SK-N-DZ (cell line): ENCODE measurements at places on chromosomes 13 and 19.

DNA sequence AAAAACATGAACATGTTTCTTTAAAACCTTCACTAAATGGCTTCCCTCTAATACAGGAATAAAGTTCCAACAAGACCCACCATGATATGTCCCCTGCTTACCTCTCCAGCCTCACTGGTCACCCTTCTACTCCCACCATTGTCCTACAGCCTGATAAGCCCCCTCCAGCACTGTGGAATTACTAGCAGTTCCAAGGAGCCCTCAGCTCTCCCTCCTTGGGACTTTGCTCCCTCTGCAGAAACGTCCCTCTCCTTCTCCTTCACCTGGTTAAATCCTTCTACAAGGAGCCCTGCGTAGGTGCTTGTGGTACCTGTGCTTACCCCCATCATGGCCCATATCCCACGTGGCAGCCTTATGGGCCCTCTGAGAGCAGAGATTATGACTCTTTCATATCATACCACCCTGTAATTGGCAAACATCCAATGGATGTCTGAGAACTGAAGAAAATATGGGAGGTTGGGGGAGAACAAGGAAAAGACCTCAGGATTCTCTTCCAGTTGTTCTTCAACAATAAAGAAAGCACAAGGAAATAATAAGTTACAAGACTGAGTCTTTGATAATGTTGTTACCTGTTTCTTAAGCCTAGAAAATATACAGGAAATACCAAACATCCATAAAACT, 26.1 kb upstream of the DOCK9 start:
- DNase-seq: no peak

DNA sequence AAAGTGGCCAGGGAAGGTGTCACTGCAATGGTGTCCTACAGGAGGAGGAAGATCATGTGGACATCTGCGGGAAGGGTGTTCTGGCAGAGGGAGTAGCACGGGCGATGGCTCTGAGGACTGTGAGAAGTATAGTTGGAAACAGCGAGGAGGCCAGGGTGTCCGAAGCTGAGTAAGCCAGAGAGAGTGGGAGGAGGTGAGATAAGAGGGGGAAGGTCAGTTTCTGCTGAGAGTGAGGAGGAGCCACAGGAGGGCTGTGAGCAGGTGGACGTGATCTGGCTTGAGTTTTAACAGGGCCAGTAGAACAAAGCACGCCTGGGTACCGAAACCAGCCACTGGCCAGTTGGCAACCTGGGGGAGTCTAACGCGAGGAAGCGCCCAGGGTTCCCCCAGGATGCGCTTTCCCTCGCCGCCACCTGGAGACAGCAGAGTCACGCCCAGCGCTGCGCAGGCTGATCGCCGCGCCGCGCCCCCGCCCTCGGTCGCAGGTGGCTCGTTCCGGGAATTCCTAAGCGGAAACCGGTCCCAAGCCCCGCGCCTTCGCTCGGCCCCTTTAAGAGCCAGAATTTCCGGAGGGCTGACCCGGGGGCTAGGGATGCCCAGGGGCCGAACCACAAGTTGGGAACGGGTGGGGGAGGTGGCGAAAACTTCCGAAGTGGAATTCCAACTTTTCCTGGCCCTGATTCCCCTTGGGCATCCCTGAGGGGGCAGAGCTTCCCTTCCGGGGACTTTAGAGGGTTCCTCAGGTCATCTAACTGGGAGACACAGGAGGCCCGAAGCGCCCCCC, 1.1 kb upstream of the LSR start:
- no peak for DNase-seq

GRCh38 chr13:99014522-99014921, 36.7 kb upstream of the DOCK9 start:
- DNase-seq: no peak

- DNase-seq: peak; percentile 69
Observed at GRCh38 chr13:35514801-35515502, 38.5 kb upstream of the MAB21L1 start.

- DNase-seq: no peak
Observed at GRCh38 chr13:109897988-109898624, 111.7 kb upstream of the IRS2 start.

DNA sequence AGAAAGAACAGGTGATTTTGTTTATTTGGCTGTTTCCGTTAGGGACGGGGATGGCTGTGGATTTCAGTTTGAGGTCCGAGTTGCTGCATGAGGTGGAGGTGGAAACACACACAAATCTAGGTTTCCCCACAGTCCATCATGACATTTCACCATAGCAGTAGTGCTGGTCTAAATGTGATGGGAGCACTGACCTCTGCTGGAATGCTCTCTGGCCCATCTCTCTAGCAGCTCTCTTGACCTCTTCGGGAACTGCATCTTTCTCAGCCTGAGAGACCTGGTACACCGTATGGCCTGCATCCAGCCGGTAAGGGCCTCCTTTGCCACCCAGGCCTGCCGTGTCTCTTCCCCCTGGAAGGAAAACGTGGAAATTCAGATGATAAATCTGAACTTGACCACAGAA, 154.0 kb downstream of the RGCC start:
- DNase-seq: no peak

DNA sequence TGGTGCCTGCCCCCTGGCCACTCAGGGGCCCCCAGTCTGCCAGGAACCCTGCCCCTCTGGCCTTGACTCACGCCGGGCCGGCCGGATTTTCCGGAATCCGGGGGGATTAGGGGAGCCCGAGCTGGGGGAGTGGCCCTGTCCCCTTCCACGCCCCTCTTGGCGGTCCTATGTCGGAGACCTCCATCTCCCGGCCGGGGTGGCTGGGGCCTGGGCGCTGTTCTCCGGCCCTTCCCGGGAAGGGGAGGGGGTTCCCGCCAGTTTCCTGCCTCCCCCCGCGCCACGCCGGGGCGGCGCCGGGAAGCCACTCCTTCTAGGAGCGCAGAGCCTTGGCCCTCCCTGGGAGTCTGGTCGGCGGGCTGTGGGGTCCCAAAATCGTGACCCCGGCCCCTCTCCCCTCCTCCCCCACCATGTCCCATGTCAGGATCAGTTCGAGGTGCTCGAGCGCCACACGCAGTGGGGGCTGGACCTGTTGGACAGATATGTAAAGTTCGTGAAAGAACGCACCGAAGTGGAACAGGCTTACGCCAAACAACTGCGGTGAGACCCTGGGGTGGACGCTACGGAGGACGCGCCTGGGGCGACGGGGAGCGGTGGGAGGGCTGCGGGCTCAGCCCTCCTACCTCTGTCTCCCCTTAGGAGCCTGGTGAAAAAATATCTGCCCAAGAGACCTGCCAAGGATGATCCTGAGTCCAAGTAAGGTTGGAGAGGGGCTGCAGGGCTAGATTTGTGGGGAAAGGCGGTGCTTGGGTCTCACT, 1.3 kb downstream of the TRIP10 start:
- peak; percentile 29 for DNase-seq

GRCh38 chr19:53991224-53992113, at the start of gene CACNG6:
Gene CACNG6, plus strand, starts transcription at chr19:53991637. Its CDS starts 1,241 bp downstream, at chr19:53992878.
- DNase-seq: peak; percentile 26

GRCh38 chr13:36606060-36606459, 67.8 kb upstream of the SERTM1 start:
- no peak for DNase-seq

- no peak for DNase-seq
Observed at GRCh38 chr19:39139305-39139874, 13.8 kb downstream of the PAK4 start.

DNA sequence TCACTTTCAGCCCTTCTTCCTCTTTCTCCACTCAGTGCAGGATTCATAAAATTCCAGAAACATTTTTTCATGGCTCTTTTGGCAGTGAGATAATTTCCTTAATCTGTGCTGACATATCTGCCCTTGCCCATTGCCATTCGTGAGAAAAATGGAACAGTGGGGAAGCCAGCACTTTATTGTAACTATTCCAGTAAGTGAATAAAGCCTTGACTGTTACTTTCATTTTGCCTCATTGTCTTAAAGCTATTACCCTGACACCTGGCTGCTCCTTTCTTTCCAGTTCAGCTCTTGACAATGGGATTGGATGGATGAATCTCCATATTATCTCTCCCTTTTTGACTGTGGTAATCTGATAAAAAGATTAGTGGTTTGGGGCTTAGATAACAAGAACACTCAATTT, 1068.1 kb upstream of the PCDH20 start:
- no peak for DNase-seq

DNA sequence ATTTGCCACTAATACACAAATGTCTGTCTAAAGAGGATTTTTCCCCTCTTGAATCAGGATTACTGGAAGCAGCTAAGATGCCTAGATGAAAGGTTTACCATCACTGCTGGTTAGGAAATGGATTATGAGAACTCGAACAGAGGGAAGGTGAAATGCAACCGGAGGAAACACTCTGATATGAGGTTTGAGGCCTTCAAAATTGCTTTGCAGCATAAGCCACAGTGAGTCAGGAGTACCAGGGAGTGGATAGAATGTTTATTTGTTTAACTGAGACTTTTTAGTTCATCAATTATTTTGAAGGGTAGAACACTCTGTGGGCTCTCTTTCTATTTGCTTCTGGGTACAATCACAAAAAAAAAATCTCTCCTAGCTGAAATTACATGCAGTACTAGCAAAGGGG, 18.1 kb downstream of the CDADC1 start:
- DNase-seq: no peak

DNA sequence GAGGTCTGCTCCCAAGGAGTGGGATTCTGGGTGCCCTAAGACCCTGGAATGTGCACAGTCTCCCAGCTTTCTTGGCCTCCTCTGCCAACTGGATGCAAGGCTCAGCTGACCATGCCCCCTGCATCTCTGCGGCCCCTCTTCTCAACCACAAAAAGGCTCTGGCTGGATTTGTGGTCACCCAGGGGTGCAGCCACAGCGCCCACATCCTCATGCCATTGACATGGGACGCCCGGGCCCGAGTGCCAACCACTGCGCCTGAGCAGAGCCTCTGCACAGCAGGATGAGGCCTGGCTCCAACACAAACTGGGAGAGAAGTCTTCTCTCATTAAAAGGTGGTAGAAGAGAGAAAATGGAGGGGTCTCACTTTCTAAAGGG, 103.5 kb downstream of the FOXO1 start:
- DNase-seq: no peak

DNA sequence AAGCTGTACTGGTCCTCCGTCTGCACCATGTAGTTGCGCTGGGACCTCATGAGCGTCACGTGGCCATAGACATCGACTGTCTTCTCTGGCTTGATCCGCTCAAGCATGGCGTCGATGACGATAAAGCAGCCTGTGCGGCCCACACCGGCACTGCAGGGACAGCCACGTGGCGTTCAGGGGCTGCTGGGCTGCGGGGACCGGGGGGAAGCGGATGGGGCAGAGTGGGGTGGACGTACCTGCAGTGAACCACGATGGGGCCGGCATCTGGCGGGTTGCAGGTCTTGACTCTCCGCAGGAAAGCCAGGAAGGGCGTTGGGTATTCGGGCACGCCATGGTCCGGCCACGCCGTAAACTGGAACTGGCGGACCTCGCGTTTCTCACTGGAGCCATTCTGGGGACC, 128.5 kb downstream of the PTPRS start:
- no peak for DNase-seq

DNA sequence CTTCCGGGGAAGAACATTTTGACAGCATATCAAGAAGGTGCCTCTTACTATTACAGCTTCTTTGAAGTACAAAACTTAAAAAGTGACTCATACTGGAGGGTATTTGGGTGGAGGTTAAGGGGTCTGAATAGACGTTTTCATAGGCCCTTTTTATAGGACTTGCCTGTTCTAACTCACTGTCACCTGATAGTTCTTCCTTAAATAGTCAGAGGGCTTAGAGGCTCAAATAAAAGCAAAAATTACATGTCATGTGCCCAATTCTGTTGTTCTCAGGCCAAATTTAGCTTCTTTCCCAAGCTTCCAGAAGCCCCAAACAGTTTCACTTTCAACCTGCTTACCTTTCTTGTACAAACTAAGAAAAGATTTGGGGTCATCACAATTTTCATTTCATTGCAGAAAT, 16.1 kb upstream of the SLC46A3 start:
- DNase-seq: no peak

DNA sequence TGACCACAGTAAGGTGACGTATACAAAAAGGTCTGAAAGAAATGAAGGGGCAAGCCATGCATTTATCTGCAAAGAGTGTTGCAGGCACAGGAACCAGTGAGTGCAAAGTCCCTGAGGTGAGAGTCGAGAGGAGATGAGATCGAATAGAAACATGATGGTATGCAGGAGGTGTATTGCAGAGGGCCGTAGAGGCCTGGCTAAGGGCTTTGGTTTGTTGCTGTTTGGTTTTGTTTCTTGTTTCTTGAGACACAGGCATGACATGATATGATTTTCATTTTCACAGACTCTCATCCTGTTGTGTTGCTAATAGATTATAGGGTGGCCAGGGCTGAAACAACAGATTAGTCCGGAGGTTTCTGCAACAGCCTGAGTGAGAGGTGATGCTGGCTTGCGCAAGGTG, 80.4 kb downstream of the HSPH1 start:
- no peak for DNase-seq

DNA sequence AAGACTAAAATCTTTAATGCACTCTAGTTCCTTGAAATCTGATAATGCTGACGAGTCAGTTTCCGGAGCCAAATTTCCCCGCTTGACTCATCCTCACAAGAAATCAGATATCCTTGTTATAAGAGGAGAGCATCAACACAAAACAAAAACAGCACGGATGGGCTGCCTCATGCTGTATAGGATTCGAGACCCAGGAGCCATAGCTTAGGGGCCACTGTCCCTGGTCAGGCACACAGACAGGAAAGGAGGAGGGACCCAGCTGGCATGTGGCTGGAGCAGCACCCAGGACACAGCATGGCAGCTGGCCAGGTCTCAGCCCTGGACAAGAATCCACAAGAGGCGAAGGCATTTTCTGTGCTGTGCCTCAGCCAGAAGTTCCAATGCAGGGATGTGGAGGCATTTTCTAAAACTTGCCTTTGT, 110.2 kb upstream of the SPATA13 start:
- no peak for DNase-seq

DNA sequence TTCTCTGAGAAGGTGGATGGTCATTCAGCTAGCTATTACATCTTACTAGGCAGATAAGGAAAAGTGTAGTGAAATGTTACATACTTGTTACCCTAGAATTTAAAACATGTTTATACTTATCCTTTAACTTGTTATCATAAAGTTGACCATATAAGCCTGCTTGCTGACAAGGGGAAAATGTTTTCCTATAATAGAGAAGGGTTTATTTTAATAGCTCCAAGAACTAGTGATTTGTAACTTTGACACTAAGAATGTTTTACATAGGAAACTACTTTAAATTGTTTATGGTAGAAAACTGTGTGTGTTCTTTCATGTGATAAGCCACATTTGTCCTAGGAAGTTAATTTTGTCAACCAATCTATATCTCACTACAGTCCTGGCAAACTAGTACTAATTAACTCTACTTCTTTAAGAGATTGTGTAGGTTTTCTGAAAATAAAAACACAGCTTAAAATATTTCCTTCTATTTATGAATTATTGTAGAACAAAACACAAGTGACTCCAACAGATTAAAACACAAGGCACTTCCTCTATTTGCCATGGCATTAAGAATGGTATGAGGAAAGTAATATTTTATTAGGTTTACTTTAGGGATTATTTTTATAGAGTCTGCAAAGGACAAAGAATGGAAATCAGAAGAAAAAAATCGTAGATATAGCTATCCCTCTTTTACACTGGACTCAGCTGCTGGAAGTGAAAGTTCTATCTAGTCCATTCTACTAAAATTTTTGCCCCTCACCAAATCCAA, 233.3 kb upstream of the NBEA start:
- no peak for DNase-seq
